ENCODE measurements at places on chromosomes 3 and 15.

DNA sequence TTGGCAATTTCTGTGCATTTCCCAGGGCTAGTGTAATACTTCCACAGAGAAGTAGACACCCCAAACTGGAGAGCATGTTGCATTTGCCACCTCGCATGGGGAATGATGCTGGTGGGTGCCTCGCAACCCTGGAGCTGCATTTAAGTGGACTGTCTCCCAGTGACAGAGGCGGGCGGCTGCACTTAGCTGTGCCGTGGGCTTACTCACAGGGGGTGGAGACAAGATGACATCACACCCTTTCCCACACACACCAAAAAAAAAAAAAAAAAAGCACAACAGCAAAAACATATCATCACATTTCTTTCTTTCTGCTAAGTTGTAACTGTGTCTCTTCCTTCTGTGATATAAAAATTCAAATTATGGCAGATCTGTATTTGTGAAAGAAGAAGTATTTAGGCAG lies at the start of gene ABI3BP:
Gene ABI3BP (minus strand): TSS at position 113 of the 400 bp plus-strand sequence. CDS start 37 bp downstream, at position 76.
- H3K36me3 ChIP-seq = no peaks in the 10 kb centered on the region
- H3K27me3 ChIP-seq = peaks cover 3% of the 10 kb centered on the region
- H3K4me3 ChIP-seq = no peak within 1 kb of the TSS
- peak; percentile 6 for DNase-seq

GRCh38 chr15:55872471-55872870 lies 120.9 kb downstream of the NEDD4 start:
- H3K27ac ChIP-seq = peak overlapping the region; percentile 85
- peaks cover 34% of the 10 kb centered on the region for H3K4me1 ChIP-seq
- H3K36me3 ChIP-seq = peaks cover 12% of the 10 kb centered on the region
- no peak overlapping the region for H3K4me3 ChIP-seq

DNA sequence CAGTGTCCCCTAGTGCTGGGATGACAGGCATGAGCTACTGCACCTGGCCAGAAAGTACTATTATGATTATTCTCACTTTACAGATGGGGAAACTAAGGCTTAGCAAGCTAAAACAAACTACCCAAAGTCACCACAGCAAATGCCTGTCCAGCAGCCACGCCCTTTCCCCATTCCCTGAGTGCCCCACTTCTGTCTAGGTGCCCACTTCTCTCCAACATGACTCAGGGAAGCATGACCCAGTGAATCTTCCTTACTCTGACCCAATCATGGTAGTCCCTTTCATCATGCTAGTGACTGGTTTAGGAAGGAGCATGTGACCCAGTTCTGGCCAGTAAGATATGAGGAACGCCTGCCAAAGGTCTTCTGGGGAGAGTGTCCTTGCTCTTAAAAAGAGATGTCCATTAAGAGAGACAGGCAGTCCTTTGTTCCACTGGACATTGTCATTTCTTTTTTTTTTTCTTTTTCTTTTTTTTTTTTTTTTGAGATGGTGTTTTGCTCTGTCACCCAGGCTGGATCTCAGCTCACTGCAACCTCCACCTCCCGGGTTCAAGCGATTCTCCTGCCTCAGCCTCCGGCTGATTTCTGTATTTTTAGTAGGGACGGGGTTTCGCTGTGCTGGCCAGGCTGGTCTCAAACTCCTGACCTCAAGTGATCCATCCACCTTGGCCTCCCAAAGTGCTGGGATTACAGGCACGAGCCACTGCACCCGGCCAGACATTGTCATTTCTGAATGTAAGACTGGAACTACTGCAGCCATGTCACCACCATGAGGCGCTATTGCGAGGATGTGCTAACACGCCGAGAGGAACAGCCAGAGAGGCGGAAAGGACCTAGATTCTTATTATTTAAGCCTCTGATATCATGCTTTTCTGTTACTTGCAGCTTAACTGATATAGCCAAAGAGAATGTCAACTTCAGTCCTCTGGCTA lies 19.8 kb downstream of the MEGF11 start:
- no peak overlapping the region for H3K4me3 ChIP-seq
- peaks cover 3% of the 10 kb centered on the region for H3K27me3 ChIP-seq
- no peaks in the 10 kb centered on the region for H3K4me1 ChIP-seq
- H3K36me3 ChIP-seq = no peaks in the 10 kb centered on the region
- H3K27ac ChIP-seq = no peak overlapping the region

- H3K27me3 ChIP-seq = peaks cover 6% of the 10 kb centered on the region
- H3K4me3 ChIP-seq = peak overlapping the region; percentile 33
- DNase-seq = no peak
- peaks cover 40% of the 10 kb centered on the region for H3K4me1 ChIP-seq
Measured at GRCh38 chr3:127608362-127608718, 10.1 kb downstream of the MCM2 start.

DNA sequence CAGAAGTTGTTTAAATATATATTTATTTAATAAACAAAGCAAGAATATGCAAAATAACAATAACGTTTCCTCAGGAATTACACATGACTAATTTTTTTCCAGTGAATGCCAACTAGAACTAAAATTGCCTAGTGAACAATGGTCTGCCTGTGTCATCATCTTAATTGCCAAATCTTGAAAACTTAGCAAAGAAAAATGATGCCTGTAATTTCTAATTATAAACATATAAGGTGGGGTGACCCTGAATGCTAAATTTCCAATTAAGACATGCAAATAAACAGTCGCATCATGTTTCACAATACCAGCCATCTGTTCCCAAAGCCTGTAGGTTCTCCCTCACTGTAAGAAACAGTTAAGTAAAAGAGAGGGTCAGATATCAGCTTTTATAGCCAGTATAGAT lies 67.6 kb upstream of the PLCL2 start:
- no peak overlapping the region for H3K4me3 ChIP-seq
- no peak overlapping the region for H3K27ac ChIP-seq
- no peaks in the 10 kb centered on the region for H3K36me3 ChIP-seq
- no peaks in the 10 kb centered on the region for H3K4me1 ChIP-seq

DNA sequence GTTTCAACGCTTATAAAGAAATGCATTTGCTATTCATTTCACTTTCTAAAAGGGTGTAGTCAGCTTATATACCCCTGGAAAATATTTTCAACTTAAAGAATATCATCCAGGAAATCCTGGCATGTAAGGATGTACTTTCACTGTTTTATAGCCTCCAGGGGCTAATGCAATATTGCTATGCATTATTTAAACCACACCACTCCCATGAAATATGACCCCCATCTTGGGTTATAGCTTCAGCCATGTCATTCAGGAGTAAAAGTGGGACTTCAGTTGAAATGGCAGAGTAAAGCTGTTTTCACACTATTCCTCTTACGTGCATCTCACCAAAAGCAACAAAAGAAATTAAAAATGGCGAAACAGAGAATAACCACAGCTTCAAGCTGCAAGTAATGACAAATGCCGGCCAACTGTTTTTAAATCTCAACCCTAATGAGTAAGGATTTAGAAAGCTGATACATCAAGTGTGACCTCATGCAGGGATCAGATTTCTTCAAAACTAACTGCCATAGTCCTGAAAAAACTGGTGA lies 84.5 kb downstream of the COL6A6 start:
- peaks cover 1% of the 10 kb centered on the region for H3K27me3 ChIP-seq
- H3K4me3 ChIP-seq = no peak overlapping the region
- H3K36me3 ChIP-seq = no peaks in the 10 kb centered on the region
- no peak overlapping the region for H3K27ac ChIP-seq
- H3K4me1 ChIP-seq = no peaks in the 10 kb centered on the region

DNA sequence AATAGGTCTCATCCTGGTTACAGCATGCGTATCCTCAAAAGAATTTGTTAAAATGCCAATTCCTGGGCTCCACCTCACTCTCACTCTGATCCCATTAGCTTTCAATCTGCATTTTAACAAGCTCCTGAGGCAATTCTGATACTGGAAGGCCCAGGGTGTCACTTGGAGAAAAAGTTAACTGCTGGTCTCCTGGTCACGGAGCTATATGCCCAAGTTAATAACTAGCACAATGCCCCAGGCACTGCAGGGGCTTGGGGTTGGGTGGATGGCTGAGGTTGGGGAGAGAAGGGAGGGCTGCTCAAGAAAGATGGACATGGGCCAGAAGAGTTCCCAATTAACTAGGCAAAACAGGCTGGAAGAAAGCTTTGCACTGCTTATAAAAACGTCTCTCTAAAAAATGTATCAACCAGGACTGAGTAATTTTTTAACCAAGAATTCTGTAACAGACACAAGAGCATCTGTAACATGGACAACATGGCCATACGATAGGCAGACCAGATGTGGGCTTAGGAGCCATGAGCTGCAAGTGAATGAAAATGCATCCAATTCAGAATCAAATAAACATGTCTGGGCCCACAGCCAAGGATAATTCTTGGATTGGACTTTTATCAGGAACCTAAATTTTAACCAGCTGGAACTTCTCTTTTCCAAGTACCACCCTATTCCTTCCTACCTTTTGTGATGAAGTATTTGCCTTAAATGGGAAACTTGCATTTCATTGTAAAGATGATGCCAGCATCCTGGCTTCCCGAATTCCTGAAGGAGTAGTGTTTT lies 4.2 kb downstream of the IL17RD start:
- H3K27me3 ChIP-seq = peaks cover 22% of the 10 kb centered on the region
- H3K27ac ChIP-seq = no peak overlapping the region
- H3K4me3 ChIP-seq = peak overlapping the region; percentile 57
- H3K36me3 ChIP-seq = peaks cover 7% of the 10 kb centered on the region
- DNase-seq = no peak
- H3K4me1 ChIP-seq = peaks cover 65% of the 10 kb centered on the region

- H3K36me3 ChIP-seq = no peaks in the 10 kb centered on the region
- no peak for DNase-seq
- H3K27me3 ChIP-seq = no peaks in the 10 kb centered on the region
- peaks cover 7% of the 10 kb centered on the region for H3K4me1 ChIP-seq
- H3K27ac ChIP-seq = no peak overlapping the region
Measured at GRCh38 chr15:62552444-62552843, 387.4 kb upstream of the C2CD4B start.

- H3K27ac ChIP-seq = no peak overlapping the region
- DNase-seq = no peak
- no peak overlapping the region for H3K4me3 ChIP-seq
- H3K27me3 ChIP-seq = no peaks in the 10 kb centered on the region
- no peaks in the 10 kb centered on the region for H3K4me1 ChIP-seq
Measured at GRCh38 chr15:76711351-76711827, 193.8 kb downstream of the SCAPER start.

DNA sequence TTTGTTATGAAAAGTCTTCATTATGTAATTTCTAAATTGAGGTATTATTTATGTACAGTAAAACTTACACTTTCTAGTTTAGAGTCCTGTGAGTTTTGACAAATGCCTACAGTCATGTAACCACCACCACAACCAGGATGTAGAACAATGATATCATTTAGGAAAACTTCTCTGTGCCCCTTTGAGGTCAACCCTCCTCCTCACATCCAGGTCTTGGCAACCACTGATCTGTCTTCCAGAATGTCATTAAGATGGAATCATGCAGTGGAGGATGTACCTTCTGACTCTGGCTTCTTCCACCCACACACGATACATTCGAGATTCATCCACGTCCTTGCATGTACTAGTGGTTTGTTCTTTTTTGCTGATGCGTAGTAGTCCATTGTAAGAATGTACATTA lies 23.2 kb downstream of the MINAR1 start:
- no peak for DNase-seq
- peaks cover 3% of the 10 kb centered on the region for H3K36me3 ChIP-seq
- H3K4me3 ChIP-seq = no peak overlapping the region
- peaks cover 6% of the 10 kb centered on the region for H3K4me1 ChIP-seq
- no peak overlapping the region for H3K27ac ChIP-seq
- H3K27me3 ChIP-seq = peaks cover 2% of the 10 kb centered on the region

DNA sequence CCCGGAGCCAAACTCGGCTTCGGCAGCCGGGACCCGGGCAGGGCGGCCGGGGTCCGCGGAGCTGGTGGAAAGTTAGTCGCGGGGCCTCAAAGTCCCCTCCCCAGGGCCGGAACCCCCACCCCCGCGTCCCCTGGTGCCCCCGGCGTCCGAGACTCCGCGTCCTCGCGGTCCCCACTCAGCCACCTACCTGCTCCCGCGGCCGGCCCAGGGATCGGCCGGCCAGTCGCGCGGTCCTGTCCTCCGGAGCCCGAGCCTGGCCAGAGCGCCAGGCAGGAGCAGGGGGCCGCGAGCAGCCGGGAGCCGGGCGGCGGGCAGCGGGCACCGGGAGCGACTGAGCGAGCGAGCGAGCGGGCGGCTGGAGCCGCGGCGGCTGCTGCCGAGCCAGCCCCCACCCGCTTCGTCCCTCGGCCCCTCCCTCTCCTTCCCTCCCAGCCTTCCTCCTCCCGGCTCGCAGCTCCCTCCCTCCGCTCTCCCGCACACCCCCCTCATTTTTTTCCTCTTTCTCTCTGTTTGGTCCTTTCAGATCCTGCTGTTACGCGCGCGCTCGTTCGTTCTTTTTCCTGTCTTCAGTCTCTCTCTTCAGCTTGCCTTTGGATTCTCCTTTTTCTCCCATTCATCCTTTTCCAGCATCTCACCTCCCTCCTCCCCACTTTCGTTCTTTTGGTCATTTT lies at the start of gene MEGF11:
Gene MEGF11 (minus strand): TSS at position 333 of the 671 bp plus-strand sequence. CDS start 125,347 bp downstream, outside the sequence.
- H3K4me1 ChIP-seq = peaks cover 9% of the 10 kb centered on the region
- peak; percentile 38 for DNase-seq
- peaks cover 25% of the 10 kb centered on the region for H3K27me3 ChIP-seq
- H3K27ac ChIP-seq = peak within 1 kb of the TSS; percentile 16
- H3K4me3 ChIP-seq = peak within 1 kb of the TSS; percentile 96

GRCh38 chr3:17645074-17645698 lies 97.2 kb downstream of the TBC1D5 start:
- H3K4me1 ChIP-seq = peaks cover 2% of the 10 kb centered on the region
- no peaks in the 10 kb centered on the region for H3K36me3 ChIP-seq
- no peak overlapping the region for H3K27ac ChIP-seq
- H3K27me3 ChIP-seq = no peaks in the 10 kb centered on the region
- DNase-seq = peak; percentile 40
- H3K4me3 ChIP-seq = no peak overlapping the region

GRCh38 chr3:64681827-64682226 lies 6.0 kb downstream of the ADAMTS9 start:
- H3K36me3 ChIP-seq = peaks cover 89% of the 10 kb centered on the region
- H3K27ac ChIP-seq = no peak overlapping the region
- H3K27me3 ChIP-seq = peaks cover 13% of the 10 kb centered on the region
- H3K4me1 ChIP-seq = peaks cover 72% of the 10 kb centered on the region
- no peak for DNase-seq

GRCh38 chr3:41111011-41111410 lies 88.3 kb upstream of the CTNNB1 start:
- H3K27ac ChIP-seq = no peak overlapping the region
- H3K27me3 ChIP-seq = peaks cover 2% of the 10 kb centered on the region
- H3K36me3 ChIP-seq = no peaks in the 10 kb centered on the region
- no peak overlapping the region for H3K4me3 ChIP-seq
- no peak for DNase-seq
- H3K4me1 ChIP-seq = peaks cover 4% of the 10 kb centered on the region

- DNase-seq = no peak
- H3K4me3 ChIP-seq = no peak overlapping the region
- no peaks in the 10 kb centered on the region for H3K27me3 ChIP-seq
- no peaks in the 10 kb centered on the region for H3K36me3 ChIP-seq
- peaks cover 5% of the 10 kb centered on the region for H3K4me1 ChIP-seq
Measured at GRCh38 chr15:68346979-68347378, 69.4 kb downstream of the FEM1B start.

All from endothelial cell (in vitro differentiated cells).